ENCODE measurements at places on chromosomes 16 and 17.

GRCh38 chr17:48155889-48156611, 48.5 kb downstream of the SNX11 start:
- no peak for DNase-seq

GRCh38 chr16:72908362-72909167, 139.4 kb downstream of the ZFHX3 start:
- DNase-seq, result no peak

DNA sequence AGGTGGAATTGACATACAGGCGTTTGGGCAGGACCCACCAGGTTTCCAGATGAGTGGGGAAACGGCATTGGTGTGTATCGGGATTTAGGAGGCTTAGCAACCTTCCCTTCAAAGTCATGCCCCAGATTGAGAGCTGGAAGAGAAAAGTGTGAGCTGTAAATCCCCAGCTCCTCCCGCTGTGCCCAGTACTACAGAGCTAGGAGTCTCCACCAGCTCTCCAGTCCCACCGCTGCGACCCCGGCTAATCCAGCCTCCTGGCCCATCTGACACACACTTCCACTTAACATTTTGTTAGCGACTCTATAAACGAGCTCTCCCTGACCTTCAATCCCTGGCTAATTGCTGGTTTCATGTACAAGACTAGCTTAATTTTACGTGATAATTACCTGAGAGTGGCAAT, 29.9 kb upstream of the LHX1 start:
- no peak for DNase-seq

GRCh38 chr17:78259192-78259554, 27.7 kb downstream of the TMEM235 start:
- DNase-seq, result no peak

DNA sequence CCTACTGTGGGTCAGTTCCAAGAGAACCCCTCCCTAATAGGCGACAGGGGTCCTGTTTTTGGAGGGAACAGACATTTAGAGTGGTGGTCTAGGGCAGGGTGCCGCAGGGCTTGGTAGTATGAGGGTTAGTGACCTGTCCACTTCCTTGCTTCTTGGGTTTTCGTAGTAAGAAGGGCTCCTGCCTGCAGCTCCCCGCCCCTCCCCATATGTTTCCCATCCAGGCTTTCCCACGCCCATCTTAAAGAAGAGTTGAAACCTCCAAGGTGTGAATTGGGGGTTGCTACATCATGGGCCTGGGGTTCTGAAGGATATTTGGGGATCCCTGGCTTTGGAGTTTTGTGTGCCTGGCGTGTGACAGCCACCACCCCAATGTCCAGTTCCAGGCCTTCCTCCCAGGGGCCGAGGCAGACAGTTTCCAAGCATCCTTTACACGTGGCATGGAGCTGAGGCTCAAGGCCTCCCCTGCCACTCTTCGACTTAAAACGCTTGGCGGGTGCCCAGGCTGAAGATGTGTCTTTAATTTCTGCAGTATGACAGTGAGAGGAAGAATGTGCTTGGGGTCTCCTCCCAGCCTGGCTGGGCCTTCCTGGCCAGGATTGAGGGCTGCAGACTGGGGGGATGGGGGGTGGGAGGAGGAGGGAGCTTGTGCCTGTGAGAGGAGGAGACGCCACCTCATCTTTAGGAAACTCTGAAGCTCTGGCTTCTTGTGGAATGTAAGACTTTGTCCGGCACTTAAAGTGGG, 2.3 kb upstream of the COL1A1 start:
- no peak for DNase-seq

- DNase-seq, result no peak
Observed at GRCh38 chr17:77722366-77722765, 236.1 kb upstream of the TNRC6C start.

DNA sequence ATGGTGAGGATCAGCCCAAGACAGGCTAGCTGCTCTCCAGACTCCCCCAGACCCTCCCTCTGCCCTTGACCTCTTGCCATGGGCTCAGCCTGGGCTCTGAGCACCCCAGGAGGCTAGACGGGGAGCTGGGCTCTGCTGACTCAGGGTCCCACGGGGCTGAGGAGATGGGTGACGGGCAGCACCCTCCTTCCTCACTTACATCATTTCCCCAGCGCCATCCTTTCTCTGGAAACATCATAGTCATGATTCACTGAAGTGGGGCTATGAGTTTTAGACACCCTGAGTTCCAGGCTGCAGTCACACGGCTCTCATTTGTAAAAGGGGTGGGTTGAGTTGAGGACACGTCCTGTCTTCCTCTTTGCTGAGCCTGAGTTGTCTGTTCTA, 3.0 kb upstream of the ITGAX start:
- no peak for DNase-seq

DNA sequence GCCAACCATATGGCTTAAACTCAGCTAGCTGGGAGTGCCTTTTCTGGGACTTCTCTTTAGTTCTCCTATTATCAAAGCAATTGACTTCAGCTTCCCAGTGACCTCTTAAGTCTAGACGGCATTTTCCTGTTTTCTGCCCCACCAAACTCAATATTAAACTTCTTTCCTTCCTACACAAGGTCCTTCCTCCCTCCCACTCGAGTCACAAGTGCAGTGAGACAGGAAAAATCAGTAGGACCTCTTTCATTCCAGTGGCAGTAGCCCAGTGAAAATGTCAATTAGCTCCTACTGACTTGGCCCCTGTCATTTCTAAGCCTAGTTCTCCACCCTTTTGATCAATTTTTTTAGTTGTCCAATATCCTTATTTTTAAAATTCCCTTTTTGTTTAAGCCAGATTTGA, 9.6 kb upstream of the NACA2 start:
- no peak for DNase-seq

- DNase-seq, result no peak
Observed at GRCh38 chr17:80986816-80987475, 4.7 kb upstream of the CHMP6 start.

GRCh38 chr16:4890686-4891085, 43.4 kb downstream of the UBN1 start:
- no peak for DNase-seq

DNA sequence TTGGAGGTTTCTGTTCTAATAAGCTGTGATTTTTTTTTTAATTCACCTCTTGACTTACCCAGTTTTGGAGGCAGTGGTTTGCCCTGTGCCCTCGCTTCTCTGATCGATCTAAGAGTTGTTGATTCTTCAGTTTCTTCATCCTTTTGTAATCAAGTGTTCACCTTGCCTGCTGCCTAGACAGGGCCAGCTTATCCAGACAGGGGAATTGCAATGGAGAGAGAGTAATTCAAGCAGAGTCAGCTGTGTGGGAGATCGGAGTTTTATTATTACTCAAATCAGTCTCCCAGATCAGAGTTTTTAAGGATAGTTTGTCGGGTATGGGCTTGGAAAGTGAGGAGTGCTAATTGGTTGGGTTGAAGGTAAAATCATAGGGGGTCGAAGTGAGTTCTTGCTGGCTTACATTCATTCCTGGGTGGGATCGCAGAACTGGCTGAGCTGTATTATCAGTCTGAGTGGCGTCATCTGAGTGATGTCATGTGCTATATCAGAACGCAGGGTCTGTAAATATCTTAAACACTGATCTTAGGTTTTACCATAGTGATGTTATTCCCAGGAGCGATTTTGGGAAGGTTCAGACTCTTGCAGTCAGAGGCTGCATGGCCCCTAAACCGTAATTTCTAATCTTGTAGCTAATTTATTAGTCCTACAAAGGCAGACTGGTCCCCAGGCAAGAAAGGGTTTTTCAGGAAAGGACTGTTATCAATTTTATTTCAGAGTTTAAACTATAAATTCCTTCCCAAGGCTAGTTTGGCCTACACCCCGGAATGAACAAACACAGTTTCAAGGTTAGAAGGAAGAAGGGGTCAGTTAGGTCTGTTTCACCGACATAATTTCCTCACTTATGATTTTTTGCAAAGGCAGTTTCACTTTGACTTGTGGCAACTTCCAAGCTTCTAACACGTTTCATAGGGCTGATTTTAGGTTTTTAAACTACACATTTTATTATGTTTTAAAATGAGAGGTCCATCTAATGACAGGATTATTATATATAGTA, 21.5 kb upstream of the KCNJ16 start:
- no peak for DNase-seq

DNA sequence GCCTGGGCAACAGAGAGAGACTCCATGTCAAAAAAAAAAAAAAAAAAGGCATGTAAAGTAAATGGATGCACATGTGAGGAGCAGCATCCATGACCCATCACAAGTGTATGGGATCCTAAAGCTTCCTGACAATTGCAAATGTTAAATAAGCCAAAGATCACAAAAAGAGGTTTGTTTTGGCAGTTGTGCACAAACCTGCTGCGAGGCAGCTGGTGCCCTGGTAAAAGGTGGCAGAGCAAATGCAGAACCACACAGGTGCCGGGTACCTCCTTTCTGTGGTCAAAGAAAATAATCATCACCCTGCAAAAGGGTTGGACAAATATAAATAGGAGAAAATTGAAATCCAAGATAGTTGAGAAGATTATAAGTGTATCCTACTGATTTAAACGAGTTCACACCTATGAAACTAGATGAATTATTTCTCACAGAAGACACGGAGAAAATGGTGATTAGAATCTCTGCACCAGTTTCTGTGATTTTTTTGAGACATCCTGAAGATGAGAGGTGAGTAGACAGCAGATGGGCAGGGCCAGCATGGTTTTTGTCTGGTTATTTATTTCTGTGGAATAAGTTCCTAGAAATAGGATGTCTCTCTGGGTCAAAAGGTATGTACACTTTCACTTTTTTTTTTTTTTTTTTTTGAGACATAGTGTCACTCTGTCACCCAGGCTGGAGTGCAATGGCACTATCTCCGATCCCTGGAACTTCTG, 291.3 kb downstream of the CDH13 start:
- DNase-seq, result no peak

GRCh38 chr17:18025945-18026776, 12.8 kb downstream of the ATPAF2 start:
- DNase-seq, result no peak

DNA sequence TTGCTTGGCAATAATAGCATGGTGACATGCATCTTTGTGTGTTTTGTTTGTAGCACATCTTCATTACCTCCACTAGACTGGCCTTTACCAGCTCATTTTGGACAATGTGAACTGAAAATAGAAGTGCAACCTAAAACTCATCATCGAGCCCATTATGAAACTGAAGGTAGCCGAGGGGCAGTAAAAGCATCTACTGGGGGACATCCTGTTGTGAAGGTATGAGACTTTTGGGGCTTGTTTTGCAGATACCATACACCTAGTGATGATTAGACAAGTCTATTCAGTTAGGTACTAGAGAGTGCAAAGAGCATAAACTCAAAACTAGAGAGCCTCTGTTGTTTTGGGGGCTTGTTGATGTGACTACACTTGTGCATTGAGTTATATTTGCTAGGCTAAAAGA, 41.2 kb downstream of the NFATC3 start:
- DNase-seq, result no peak

All from type B pancreatic cell (in vitro differentiated cells).